Hypothalamus (tissue), 51 donors: ENCODE measurements at places on chromosomes 3 and 15.
A peak's percentile ranks its signal among the peaks of the same experiment; 100 is the strongest.

- no peak for DNase-seq
Observed at GRCh38 chr3:81643721-81644120, 117.7 kb downstream of the GBE1 start.

DNA sequence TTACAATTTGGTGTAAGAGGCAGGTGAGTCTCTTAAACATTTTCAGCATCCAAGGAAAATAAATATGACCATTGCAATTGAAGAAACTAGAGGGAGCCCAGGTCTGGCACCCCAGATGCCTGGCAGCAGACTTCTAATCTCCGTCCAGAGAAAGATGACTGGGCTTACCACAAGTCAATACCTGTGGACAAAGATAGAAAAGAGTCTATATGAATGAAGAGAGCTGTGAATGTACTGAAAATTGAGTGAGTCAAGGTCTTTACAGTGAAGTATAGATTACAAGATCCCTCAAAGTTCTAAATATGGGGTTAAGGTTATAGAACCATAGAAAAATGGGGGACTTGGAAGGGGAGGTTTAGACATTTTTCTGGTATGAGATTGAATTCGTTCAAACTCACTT, 827.4 kb upstream of the NR2F2 start:
- no peak for DNase-seq

GRCh38 chr3:16423947-16424673, 89.4 kb downstream of the RFTN1 start:
- no peak for DNase-seq

DNA sequence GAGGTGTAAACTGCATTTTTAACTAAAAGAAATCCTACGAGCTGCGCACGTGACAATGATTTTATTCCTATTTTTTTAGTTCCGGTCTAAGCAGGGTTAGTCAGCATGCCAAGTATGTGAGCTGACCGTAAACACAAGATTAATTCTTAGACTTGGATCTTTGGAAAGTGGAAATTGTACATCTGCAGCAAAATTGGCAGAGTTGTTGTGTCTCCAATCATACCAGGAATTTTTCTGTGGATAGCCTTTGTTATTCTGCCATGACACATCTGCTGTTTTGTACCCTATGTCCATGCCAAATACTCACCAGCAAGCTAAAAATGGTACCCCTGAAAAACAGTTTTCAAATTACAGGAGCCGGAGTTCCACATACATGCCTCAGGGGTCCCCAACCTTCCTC, 562.5 kb downstream of the UNC13C start:
- no peak for DNase-seq

DNA sequence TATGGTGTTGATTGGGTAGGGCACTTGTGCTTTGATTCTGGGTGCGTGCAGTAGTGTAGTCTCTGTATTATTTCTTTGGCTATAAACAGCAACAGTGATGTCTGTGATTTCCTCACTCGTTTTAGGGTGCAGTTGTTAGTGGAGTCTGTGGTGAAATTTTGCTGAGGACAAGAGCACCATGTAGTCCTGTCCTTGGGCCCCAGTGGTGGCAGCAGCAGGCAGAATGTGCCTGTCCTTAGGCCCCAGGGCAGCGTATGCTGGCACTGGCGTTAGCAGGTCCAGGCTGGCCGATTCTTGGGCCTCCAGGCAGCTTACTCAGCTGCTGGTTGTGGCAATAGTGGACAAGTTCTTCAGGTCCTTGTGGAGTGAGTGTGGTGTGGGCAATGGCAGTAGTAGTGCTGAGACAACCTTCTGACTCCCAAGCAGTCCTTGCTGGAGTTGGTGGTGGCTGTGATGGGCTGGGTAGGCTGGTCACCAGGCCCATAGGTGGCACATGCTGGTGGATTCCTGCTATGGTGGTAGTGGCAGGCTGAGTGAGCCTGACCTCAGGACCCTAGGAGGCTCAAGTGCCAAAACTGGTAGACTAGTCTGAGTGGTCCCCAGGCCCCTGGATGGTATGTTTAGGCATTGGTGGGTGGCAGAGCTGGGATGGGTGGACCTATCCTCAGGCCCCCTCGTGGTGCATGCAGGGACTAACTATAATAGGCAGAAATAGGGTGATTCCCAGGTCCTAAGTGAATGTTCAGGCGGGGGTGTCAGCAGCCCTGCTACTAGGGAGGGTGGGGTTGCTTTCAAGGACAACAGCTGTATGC, 56.3 kb downstream of the TNFAIP8L3 start:
- no peak for DNase-seq

GRCh38 chr15:50330921-50331320, 24.1 kb downstream of the GABPB1 start:
- DNase-seq: no peak

DNA sequence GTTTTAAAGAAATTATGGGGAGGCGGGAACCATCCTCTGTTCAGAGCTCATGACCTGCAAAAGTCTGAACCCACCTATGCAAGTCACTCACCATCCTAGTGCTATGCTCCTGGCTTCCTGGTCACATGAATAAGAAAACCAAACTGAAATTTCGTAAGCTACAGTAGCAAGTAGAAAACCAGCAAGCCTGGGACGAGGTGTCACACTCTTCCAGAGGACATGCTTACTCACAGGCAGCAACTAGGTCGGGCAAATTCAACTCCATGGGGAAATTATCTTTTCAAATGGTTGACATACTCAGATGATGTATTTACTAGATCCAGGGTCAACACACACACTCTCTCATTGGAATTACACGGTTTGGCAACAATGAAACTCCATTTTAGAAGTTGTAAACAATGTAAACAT, 31.3 kb downstream of the LDHAL6B start:
- DNase-seq: no peak

DNA sequence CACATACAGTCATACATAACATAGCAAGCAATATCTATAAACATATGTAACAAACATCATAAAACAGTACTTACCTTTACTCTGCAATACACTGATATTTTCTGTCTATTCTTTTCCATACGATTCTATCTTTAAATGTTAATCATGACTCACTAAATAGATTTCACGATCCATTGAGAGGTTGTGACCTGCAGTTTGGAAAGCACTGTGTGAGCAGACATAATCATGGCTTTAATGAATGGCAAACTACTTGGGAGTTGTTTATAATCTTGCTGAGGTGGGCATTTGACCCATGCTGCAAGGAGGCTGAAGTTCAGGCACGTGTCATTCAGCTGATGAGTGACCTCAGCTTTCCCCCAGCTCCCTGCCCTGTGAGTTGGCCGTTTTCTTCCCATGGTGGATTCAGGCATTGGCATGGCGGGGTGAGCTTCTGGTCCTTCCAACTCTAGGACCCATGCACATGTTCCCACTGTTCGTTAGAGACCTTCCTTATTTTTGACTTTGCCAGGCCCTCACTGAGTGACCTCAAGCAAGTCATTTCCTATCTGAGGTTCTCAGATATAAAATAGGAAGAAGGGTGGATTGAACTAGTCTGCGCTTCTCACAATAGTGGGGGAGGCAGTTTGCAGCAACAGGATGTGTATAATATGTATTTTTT, 41.7 kb downstream of the PAQR5 start:
- DNase-seq: no peak

GRCh38 chr3:65094723-65095122, 406.9 kb upstream of the ADAMTS9 start:
- DNase-seq: no peak

GRCh38 chr15:70505936-70506912, 257.1 kb downstream of the UACA start:
- no peak for DNase-seq

- DNase-seq: no peak
Observed at GRCh38 chr15:85752491-85752961, 42.2 kb downstream of the KLHL25 start.

GRCh38 chr3:100010087-100010417, 104.2 kb downstream of the FILIP1L start:
- DNase-seq: no peak

GRCh38 chr3:31790193-31791089, 190.6 kb downstream of the OSBPL10 start:
- DNase-seq: no peak

GRCh38 chr15:39031596-39031995, 467.0 kb upstream of the RASGRP1 start:
- no peak for DNase-seq

GRCh38 chr15:35289024-35289617, 204.0 kb upstream of the NANOGP8 start:
- DNase-seq: no peak

GRCh38 chr3:178385280-178385952, 150.8 kb upstream of the KCNMB2 start:
- peak; percentile 3 for DNase-seq

DNA sequence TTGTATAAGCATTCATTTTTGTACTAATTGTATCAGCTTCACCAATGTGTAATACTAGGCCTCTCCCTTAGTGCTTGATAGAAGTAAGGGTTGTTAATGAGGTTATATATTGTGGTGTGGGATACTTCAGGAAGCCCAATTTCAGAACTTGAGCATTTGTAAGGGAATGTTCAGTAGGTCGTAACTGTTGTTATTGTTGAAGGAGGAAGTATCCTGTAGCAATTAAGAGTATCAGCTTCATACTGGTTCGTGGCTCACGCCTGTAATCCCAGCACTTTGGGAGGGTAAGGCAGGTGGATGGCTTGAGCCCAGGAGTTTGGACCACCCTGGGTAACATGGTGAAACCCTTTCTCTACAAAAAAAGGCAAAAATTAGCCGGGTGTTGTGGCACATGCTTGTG, 30.6 kb downstream of the IQGAP1 start:
- no peak for DNase-seq

DNA sequence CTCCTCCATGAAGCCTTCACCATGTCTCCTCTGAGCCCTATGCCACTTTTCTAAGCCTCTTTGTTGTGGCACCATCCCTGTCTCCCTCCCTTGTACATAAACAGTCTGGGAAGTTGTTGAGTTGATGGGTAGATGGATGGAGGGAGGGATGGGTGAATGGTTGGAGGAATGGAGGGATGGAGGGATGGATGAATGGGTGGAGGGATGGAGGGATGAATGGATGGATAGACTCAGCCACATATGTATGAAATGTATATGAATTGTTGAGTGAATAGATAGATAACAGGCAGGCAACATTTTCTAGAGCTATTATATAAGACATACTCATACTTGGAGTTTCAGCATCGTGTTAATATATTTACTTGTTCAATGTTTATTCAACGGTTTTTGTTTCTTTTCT, 58.3 kb upstream of the HES1 start:
- no peak for DNase-seq

- DNase-seq: no peak
Observed at GRCh38 chr15:58462547-58462946, 30.8 kb downstream of the LIPC start.

GRCh38 chr3:123147754-123148535, 53.8 kb upstream of the SEC22A start:
- no peak for DNase-seq

GRCh38 chr3:61666615-61667330, 105.4 kb downstream of the PTPRG start:
- DNase-seq: no peak

- DNase-seq: no peak
Observed at GRCh38 chr3:134361162-134361835, 12.9 kb downstream of the AMOTL2 start.

- DNase-seq: no peak
Observed at GRCh38 chr15:58240191-58240932, 102.2 kb downstream of the AQP9 start.
